ENCODE measurements at places on chromosomes 1 and 21.

DNA sequence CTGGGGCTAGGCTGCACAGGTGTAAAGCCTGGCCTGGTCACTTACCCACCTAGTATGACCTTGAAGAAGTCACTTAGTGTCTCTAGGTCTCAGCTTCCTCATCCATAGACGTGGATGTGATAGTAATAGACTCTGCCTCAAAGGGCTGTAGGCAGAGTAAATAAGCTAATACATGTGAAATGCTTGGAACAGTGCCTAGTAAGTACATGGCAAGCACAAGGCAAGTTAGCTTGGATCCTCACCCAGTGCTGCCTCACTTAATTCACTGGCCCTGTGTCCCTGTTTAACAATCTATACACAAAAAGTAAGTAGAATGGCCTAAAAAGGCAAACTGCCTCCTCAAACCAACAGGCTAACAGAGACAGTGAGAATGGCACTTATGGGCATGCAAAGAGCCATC is 167.8 kb downstream of the PIGK start:
- no peak for DNase-seq

DNA sequence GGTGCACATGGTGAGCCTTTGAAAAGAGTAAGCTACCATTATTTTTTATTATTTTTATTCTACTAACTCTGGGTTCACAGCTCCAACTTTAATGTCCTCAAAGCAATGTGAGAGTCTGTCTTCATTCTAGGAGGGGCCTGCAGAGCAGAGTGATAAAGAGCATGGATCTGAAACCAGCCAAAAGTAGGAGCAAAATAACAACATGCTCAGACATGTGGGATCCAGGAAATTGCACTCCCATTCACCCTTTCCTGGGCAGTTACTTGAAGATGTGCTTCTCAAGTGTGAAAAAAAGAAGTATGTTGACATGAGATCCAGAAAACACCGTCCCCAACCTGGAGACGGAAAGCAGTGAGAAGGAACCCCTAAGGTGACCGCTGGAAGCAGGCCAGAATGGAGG is 8.7 kb upstream of the LIN28A start:
- DNase-seq: no peak

DNA sequence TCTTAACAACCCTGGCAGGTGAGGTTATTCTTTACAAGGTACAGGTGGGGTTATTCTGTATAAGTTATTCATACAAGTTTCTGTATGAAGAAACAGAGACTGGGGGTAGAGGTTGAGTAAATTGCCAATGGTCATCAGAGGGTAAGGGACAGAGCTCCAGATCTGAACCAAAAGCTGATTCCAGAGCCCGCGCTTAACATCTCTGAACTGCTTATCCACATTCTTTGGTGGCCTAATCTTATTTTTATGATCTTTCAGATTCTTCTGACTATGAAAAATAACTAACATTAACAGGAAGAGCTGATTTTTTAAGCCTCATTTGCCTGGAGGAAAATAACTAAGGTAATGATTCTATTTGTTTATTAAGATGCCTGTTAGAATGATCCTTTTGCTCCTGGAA is 63.9 kb upstream of the BARHL2 start:
- DNase-seq: no peak

DNA sequence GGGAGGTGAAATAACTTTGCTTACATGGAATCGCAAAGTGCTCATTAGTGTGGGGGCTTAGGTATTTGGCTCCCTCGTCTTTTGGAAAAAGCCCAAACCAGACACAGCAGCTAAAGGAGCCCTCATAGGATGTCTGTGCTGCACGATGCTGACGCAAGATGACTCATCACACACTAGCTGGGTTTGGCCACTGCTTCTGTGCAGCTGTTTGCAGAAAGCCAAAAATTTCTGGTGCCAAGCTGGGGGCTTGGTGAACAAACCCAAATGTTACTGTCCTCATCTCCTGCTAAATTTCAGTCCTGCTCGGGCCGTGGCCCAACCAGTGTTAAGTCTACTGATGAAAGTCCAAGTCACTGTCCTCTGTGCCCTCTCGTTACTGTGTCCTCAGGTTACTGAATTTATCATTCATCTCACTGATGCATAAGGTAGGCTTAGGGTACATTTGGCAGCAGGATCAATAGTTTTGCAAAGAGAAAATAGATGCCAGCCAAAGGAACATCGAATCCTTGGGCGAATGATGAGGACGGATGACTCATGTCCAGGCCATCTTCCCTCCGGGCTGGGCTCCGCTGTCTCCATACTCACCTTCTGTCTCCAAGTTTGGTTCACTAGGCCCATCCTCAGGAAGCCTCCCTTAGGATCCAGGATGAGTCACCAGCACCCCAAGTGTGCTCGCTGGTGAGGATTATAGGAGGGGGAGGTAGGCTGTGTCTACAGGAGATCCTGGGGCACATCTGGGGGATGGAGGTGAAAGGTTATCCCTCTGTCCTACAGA is 177.7 kb downstream of the ADSS2 start:
- DNase-seq: no peak

DNA sequence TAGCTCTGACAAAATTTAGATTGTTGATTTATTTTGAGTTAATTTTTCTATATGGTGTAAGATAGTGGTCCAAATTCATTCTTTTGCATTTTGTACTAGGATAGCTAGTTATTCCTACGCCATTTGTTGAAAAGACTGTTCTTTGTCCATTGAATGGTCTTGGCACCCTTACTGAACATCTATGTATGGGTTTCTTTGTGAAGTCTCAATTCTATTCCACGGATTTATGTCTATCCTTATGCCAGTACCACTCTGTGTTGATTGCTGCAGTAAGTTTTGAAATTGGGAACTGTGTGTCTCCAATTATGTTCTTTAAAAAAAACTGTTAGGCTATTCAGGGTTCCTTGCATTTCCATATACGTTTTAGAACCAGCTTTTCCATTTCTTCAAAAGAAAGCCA is 145.7 kb downstream of the ZNF644 start:
- no peak for DNase-seq

GRCh38 chr1:25648681-25649440 is 32.3 kb downstream of the MAN1C1 start:
- no peak for DNase-seq

DNA sequence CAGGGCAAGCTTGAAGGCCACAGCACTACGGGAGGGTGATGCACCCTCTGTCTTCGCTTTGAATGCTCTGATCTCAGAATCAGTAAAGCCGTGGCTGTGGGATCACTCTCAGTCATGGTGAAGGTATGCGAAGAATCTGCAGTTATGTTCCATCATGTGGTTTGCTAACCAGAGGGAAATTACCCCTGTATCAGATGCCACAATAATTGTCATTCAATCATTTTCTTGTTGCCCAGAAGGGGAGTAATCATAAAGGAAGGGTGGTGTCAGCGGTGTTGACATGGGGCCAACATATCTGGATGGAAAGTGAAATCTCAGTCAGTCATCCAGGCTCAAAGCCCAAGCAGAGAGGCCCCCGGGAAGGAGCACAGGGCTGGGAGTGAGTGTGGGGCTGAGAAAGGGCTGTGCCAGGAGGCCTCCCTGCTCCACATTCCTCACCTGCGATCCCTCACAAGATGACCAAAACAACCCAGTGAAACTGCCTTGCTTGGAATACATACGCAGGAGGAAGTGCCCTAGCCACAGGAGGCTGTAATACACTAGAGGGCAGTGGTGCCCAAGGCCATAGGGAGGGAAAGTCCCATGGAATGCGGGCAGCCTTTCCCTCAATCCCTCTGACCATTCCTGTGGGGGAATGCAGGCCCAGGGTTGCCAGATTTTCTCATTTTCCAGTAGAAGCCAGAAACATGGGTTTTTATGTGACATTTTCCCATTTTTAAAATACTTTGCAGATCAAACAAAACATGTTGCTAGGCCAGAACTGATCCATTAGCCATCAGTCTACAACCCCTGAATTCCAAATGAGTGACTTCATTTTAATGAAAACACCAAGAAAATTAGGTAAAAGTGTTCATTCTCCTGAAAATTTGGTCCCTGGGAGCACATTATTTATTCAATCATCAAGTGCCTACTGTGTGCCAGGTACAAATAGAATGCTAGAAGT is 95.7 kb upstream of the VANGL1 start:
- DNase-seq: no peak

DNA sequence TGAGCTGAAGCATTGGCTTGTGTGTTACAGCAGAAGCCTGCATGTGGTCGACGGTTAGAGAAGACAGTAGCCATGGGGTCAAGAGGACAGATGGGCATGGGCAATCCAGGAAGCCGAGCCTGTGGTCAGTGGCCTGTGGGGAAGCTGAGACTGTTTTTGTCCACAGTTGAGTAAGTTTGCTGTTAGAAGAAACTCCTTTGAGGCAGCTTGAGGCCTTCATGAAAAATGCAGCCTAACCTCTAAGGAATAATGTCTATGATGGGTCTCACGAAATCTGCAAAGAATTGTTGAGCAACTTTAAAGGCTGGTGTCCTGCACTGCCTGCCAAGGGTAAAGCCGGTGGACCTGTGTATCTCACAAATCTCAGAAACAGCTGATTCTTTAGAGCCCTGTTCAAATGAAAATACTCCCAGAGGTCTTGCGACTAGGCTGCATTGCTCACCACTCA is 322.4 kb downstream of the SETD4 start:
- no peak for DNase-seq

DNA sequence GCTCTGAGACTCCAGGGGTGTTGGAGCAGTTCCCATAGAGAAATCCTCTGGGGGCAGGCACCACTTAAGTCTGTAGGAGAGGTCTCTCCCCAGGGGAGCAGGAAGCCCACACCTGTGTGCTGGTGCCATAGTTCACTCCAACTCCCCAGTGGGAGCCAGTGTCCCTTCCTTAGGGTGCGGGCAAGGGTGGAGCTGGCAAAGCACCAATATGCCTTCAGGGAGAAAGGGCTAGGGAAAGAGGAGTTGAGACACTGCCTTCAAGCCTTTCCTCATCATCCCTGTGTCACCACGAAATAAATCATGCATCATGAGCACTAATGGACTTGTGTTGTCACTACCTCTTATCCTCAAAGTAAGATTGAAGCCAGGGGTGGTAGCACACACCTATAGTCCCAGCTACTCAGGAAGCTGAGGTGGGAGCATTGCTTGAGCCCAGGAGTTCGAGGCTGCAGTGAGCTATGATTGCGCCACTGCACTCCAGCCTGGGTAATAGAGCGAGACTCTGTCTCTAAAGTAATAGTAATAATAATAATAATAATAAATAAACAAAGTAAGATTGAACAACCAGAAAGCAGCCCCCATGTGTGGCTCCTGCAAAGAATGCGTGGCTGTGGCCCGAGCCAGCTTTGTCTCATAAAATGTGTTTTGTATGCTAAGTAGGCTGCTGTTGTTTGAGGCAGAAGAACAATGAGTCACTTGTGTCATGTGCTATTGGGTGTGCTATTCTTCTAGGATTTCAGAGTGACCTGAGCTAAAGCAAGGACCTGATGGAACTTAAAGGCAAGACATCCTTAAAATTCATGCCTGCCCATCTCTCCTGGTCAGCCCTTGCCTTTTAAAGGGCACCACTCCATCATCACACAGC is 6.7 kb upstream of the TIE1 start:
- DNase-seq: no peak

GRCh38 chr1:89041119-89041641 is 18.5 kb upstream of the GBP3 start:
- no peak for DNase-seq

GRCh38 chr21:43866260-43866629 is 1.2 kb downstream of the AGPAT3 start:
- peak; percentile 54 for DNase-seq

DNA sequence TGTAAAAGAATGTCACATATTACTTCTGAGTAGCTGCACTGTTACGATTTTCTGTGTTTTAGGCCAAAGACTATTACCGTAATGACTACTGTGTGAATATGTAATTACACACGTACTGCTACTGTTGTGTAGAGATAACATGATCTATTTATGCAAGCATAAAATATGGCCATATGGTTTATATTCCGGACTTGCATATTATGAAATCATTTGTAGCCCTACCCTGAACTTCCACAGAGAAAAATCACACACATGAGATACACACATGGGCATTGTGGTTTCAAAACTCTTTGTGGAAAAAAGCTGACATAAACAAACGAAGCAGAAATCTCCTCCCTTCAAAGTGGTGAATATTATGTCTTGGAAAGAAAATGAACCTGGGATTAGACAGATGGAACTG is 373.0 kb upstream of the ADAMTS5 start:
- no peak for DNase-seq

Measured in stimulated activated CD8-positive, alpha-beta memory T cell treated with anti-CD3 and anti-CD28 coated beads, Interleukin-15, amount 100 ng/mL, for 48 hours (primary cell).